ENCODE measurements at places on chromosomes 12 and 14.

DNA sequence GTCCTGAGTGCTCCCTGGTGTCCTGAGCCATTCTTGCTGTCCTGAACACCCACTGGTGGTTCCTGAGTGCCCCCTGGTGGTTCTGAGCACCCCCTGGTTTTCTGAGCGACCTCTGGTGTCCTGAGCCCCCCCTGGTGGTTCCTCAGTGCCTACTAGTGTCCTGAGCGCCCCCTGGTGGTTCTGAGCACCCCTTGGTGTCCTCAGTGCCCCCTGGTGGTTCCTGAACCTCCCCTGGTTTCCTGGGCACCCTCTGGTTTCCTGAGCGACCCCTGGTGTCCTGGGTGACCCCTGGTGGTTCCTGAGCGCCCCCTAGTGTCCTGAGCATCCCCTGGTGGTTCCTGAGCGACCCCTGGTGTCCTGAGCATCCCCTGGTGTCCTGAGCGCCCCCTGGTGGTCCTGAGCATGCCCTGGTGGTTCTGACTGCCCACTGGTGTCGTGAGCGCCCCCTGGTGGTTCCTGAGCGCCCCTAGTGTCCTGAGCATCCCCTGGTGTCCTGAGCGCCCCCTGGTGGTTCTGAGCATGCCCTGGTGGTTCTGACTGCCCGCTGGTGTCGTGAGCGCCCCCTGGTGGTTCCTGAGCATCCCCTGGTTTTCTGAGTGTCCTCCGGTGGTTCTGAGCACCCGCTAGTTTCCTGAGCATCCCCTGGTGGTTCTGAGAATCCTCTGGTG is 473.1 kb downstream of the TMEM121 start:
- DNase-seq, result no peak

GRCh38 chr14:49424436-49425331 is 161.5 kb downstream of the RPS29 start:
- DNase-seq, result no peak

DNA sequence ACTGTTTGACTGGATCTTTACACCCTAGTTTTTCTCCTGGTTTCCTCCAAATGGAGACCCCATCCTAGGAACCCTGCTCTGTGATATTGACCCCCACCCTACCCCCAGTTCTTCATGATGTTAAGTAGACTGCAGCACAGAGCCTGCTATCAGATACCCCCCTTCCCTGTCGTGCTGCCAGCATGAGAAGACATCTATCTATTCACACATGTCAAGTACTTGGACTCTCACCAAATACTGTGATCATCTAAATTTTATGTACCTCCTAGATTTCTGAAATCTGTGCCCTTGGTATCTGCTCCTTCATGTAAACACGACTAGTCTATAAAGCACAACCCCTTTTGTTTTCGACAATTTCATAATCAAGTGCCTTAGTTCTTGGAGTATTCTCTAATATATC is 38.9 kb downstream of the FERMT2 start:
- no peak for DNase-seq

- no peak for DNase-seq
These were observed 86.5 kb downstream of the LRIG3 start for GRCh38 chr12:58833853-58834252.

DNA sequence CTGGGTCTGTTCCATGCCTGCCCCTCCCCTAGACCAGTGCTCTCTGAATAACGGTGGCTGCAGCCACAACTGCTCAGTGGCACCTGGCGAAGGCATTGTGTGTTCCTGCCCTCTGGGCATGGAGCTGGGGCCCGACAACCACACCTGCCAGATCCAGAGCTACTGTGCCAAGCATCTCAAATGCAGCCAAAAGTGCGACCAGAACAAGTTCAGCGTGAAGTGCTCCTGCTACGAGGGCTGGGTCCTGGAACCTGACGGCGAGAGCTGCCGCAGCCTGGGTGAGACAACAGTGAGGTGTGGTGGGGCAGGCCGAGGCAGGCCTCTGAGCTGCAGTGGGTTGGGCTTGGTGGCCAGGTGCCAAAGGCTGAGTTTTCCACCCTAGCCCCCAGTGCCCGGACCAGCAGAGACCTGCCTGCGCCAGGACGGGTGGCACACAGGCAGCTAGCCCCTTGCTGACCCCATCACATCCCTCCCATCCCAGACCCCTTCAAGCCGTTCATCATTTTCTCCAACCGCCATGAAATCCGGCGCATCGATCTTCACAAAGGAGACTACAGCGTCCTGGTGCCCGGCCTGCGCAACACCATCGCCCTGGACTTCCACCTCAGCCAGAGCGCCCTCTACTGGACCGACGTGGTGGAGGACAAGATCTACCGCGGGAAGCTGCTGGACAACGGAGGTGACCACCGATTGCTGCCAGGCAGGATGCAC is 28.2 kb upstream of the LRP1-AS start:
- DNase-seq, result no peak

- DNase-seq, result no peak
These were observed 645.5 kb downstream of the C12orf50 start for GRCh38 chr12:87383680-87384079.

GRCh38 chr12:30582943-30583342 is 112.7 kb downstream of the IPO8 start:
- DNase-seq, result no peak

Measured in AG09309 (cell line).